ENCODE measurements at places on chromosomes 2 and 18. TPM values are rescaled to one million over a fixed set of nuclear protein-coding genes. Genes with fewer than 3 reads are reported as not detected.

- no peak overlapping the region for H3K27ac ChIP-seq
- peaks cover 8% of the 10 kb centered on the region for H3K4me1 ChIP-seq
- H3K27me3 ChIP-seq: no peaks in the 10 kb centered on the region
- peaks cover 9% of the 10 kb centered on the region for H3K36me3 ChIP-seq
Measured at GRCh38 chr2:27925766-27926472, 35.4 kb downstream of the BABAM2 start.

Gene CPLX4
- not detected for total RNA-seq

DNA sequence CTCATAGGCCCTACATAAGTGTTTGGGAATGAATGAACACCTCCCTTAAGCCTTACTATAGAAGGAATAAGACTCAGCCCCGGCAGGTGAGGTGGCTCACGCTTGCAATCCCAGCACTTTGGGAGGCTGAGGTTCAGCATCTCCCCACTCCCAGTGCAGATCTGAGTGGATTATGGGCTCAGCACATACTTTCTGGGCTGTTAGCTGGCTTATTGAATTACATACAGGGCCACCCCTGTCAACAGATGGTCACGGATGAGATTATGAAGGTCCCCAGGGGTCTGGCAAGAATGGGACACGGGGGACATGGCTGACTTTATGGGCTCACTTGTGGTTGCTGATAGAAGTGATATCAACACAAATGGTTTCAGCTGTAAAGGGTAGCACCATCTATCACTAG is 322.3 kb downstream of the TSN start:
- no peak overlapping the region for H3K4me3 ChIP-seq
- no peaks in the 10 kb centered on the region for H3K36me3 ChIP-seq
- H3K27ac ChIP-seq: no peak overlapping the region
- no peak for DNase-seq
- H3K27me3 ChIP-seq: peaks cover 6% of the 10 kb centered on the region

DNA sequence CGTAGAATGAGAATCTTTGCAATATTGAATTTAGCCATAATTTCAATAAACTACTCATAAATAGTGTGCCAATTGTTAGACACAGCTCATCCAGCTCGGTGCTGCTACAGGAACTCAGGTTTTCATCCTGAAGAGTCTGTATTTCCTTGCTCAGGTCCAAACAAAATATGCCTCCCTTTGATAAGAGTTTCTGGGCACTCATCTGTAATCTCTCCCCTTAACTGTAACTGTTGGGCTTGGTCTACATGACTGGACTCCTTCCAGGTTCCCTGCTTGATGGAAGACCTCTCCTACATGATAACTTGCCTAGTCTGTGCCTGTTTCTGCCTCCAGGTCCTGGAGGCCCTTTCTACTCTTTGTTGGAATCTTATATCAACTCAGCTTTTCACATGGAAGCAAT is 57.9 kb downstream of the GCA start:
- H3K36me3 ChIP-seq: no peaks in the 10 kb centered on the region
- no peak overlapping the region for H3K4me3 ChIP-seq
- DNase-seq: no peak
- H3K27me3 ChIP-seq: peaks cover 24% of the 10 kb centered on the region
- no peaks in the 10 kb centered on the region for H3K4me1 ChIP-seq

Gene CENPA
- total RNA-seq: 2.6 TPM

Gene SCG2
- total RNA-seq: 82.1 TPM

- no peak overlapping the region for H3K4me3 ChIP-seq
- DNase-seq: no peak
- H3K36me3 ChIP-seq: no peaks in the 10 kb centered on the region
- no peak overlapping the region for H3K27ac ChIP-seq
- H3K27me3 ChIP-seq: peaks cover 1% of the 10 kb centered on the region
Measured at GRCh38 chr2:211216221-211216620, 659.8 kb downstream of the CPS1 start.

Gene VSNL1
- total RNA-seq: not detected

Gene WIPF1
- 61.8 TPM for total RNA-seq

DNA sequence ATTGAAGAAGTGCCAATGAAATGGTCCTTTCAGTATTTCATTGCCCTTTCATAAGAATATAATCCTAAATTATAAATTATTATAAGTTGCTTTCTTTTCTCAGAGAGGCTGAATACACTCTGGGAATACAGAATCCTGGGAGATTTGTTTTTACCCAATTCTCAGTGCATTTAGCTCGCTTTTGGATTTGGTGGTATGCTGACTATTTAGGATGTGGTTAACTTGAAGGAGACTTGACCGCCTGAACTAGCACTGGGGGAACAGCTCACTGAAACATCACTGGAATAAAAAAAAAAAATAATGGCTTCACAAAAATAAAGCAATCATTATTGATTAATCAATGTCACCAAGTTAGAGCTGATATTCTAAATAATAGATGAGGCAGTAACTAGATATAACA is 10.2 kb downstream of the TNFAIP6 start:
- no peaks in the 10 kb centered on the region for H3K36me3 ChIP-seq
- H3K27ac ChIP-seq: peak overlapping the region; percentile 49
- H3K4me1 ChIP-seq: peaks cover 7% of the 10 kb centered on the region
- DNase-seq: no peak
- H3K27me3 ChIP-seq: no peaks in the 10 kb centered on the region

Gene CYB5A
- total RNA-seq: 30.1 TPM

- no peaks in the 10 kb centered on the region for H3K27me3 ChIP-seq
- H3K36me3 ChIP-seq: no peaks in the 10 kb centered on the region
- no peak for DNase-seq
- H3K4me3 ChIP-seq: no peak overlapping the region
- no peak overlapping the region for H3K27ac ChIP-seq
- no peaks in the 10 kb centered on the region for H3K4me1 ChIP-seq
Measured at GRCh38 chr2:54834721-54835120, 111.3 kb downstream of the EML6 start.

GRCh38 chr2:54065411-54065810 is 50.0 kb upstream of the ACYP2 start:
- no peak overlapping the region for H3K4me3 ChIP-seq
- no peaks in the 10 kb centered on the region for H3K27me3 ChIP-seq
- DNase-seq: no peak
- H3K4me1 ChIP-seq: peaks cover 18% of the 10 kb centered on the region
- H3K36me3 ChIP-seq: no peaks in the 10 kb centered on the region

Gene FHOD3
- total RNA-seq: 9.9 TPM

DNA sequence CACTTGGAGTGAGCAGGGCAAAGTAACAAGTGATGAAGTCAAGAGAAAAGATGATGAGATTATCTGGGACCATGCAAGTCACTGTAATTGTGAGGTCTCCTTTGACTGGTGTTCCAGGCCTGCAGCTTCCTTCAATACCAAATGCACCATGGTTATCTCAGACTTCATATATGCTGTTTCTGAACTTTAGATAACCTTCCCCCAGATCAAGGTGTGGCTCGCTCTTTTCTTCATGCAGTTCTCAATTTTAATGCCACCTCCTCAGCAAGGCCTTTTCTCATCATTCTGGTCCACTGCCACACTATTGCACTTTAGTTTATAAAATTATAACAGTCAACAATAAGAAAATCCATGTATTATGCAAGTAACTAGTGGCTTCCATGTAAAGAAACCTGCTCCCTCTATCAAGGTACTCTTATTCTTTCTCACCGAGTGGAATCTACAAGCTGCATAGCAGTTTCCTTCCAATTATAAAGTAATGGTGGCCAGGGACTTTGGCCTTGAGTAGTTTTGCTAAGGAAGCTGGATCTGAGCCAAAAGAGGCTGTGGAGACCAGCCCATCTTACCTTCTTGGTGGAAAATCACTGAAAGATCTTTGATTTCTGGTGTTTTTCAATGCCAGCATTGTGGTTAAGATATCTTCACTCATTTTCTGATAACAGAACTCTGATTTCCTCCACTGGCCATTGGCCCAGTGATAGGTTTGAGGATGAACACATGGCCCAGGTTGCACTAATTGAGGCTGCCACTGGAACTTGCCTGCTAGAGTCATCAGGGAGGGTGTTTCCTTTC is 113.6 kb downstream of the KCNE4 start:
- H3K36me3 ChIP-seq: no peaks in the 10 kb centered on the region
- no peak overlapping the region for H3K27ac ChIP-seq
- no peaks in the 10 kb centered on the region for H3K27me3 ChIP-seq
- H3K4me3 ChIP-seq: no peak overlapping the region
- no peak for DNase-seq
- H3K4me1 ChIP-seq: no peaks in the 10 kb centered on the region

DNA sequence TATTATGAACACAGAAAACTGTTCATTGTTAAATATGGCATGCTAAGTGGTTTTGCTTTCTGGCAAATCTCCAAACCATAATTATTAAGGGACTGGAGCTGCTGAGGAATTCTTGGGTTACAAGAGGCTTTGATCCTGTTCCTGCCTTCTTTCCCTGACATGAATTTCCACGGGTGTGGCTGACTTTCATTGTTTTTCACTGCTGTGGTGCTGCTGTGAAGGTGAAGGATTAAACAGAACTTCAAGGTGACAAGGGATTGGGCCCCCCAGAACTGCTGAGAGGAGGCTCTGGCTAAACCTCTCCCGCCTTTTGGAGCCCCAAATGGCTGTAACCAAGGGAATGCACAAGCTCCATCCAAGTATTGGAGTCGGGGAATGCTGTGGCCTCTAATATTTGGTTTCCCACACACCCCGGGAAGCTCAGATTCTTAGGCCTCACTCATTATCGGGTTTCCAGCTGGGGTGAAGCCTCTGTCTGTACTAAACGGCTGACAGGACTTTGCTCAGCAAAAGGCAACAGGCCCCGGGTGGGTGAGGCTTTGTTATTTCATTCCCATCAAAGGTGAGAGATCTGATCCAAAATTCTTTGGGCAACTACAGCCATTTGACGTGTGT is 29.0 kb upstream of the ZFP36L2 start:
- no peaks in the 10 kb centered on the region for H3K27me3 ChIP-seq
- no peak for DNase-seq
- H3K4me1 ChIP-seq: peaks cover 23% of the 10 kb centered on the region

Gene RTP5
- not detected for total RNA-seq

DNA sequence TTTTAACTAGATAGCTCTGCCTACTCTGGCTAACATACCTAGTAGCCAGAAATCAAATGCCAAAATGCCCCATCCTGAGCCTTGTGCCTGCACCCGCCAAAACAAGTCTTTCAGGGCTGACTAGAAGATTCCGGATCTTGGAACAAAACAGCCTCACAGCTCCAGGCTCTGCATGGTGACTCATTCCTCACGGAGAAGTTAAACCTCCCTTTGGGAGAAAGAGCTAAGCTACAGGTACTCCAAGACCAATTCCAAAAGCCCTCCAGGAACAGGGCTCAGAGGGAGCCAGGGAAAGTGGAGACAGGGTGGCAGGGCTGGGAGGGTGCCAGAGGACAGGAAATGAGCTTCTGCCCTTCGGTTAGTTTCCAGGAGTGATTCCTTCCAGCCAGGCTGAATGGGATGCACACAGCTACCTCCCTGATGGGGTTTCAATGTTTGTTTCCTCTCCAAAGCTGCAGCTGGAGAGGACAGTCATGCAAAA is 295.6 kb downstream of the TNS1 start:
- H3K27ac ChIP-seq: peak overlapping the region; percentile 68
- no peak overlapping the region for H3K4me3 ChIP-seq
- H3K4me1 ChIP-seq: peaks cover 38% of the 10 kb centered on the region
- H3K36me3 ChIP-seq: peaks cover 10% of the 10 kb centered on the region
- DNase-seq: no peak

GRCh38 chr2:240647503-240648154 is 22.3 kb downstream of the GPR35 start:
- H3K4me3 ChIP-seq: no peak overlapping the region
- no peak for DNase-seq
- no peak overlapping the region for H3K27ac ChIP-seq
- peaks cover 64% of the 10 kb centered on the region for H3K27me3 ChIP-seq
- no peaks in the 10 kb centered on the region for H3K36me3 ChIP-seq

DNA sequence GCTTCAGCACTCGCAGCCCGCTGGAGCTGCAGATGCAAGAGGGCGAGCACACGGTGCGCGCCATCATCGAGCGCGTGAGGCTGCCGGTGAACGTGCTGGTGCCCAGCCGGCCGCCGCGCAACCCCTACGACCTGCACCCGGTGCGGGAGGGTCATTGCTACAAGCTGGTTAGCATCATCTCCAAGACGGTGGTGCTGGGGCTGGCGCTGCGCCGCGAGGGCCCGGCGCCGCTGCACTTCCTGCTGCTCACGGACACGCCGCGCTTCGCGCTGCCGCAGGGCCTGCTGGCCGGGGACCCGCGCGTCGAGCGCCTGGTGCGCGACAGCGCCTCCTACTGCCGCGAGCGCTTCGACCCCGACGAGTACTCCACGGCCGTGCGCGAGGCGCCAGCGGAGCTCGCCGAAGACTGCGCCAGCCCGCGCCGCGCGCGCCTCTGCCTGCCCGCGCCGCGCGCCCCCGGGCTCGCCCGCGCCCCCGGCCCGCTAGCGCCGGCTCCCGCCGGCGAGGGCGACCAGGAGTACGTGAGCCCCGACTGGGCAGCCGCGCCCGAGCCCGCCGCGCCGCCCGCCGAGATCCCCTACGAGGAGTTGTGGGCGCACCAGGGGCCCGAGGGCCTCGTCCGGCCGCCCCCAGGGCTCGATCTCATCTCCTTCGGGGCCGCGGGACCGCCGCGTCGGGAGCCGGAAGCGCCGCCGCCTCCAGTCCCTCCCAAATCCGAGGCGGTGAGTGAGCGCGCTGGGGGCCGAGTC is 11.8 kb downstream of the GAREM2 start:
- H3K4me3 ChIP-seq: peak overlapping the region; percentile 85
- DNase-seq: no peak
- peaks cover 17% of the 10 kb centered on the region for H3K4me1 ChIP-seq
- H3K36me3 ChIP-seq: no peaks in the 10 kb centered on the region

Gene GALNT3
- 4.2 TPM for total RNA-seq

Gene RAX
- total RNA-seq: not detected

GRCh38 chr2:126769118-126769517 is 113.2 kb downstream of the GYPC start:
- peaks cover 2% of the 10 kb centered on the region for H3K36me3 ChIP-seq
- peaks cover 2% of the 10 kb centered on the region for H3K4me1 ChIP-seq
- no peak overlapping the region for H3K27ac ChIP-seq
- DNase-seq: no peak

DNA sequence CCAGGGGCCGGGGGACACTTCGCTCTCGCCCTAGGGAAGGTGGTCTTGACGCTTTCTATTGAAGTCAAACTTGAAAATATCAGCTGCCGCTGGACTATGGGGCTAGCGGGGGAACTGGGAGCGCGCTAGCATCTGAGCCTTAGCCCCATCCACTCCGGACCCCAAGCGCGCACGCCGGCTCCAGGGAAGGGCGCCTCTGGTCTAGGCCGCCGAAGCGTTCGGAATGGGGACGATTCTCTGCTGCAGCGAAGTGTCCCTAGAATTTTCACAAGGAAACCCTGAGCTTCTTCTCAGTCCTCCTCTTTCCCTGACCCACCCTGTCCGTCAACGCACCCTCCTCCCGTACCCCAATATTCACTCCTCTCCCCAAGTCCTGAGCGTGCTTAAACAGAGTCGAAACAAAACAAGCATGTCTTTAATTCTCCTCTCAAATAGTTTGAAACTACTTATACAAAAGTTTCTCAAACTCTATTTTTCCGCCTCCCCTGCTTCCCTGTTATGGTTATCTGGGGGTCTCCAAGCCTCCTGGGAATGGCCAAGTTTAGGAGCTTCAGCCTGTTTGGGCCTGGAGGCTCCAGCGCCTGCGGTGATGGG is 5.0 kb downstream of the RAX start:
- peaks cover 85% of the 10 kb centered on the region for H3K27me3 ChIP-seq
- H3K4me3 ChIP-seq: no peak overlapping the region

Data from chondrocyte (in vitro differentiated cells).